ENCODE measurements at places on chromosomes 2 and 18.
A peak's percentile ranks its signal among the peaks of the same experiment; 100 is the strongest.

- no peak for DNase-seq
Measured at GRCh38 chr2:150125188-150125587, 362.3 kb downstream of the RND3 start.

DNA sequence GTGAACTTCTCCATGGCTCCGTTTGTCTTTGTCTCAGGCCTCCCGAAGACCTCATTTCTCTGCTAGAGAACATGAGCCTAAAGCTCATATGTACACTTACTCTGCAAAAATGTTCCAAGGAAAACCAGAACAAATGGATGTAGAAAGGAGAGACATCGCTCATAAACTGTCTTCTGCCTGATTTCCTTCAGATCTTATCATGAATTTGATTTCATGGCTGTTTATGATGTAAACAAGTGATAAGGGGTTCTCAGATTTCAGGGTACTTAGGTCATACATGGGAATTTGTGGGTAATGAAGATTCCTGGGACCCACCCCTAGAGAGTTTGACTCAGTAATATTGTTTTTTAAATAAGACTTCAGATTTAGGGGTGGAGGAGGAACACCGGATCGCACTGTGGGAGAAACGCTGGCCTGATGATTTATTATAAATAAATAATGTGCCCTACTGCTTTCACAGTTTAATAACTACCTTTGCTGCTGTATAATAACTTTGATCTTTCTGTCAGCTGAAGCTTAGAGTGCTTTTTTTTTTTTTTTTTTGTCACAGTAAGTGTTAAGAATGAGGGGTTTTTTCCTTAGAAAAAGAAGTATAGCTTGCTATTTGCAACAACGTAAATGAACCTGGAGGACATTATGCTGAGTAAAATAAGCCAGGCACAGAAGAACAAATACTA is 14.9 kb downstream of the AOX1 start:
- no peak for DNase-seq

DNA sequence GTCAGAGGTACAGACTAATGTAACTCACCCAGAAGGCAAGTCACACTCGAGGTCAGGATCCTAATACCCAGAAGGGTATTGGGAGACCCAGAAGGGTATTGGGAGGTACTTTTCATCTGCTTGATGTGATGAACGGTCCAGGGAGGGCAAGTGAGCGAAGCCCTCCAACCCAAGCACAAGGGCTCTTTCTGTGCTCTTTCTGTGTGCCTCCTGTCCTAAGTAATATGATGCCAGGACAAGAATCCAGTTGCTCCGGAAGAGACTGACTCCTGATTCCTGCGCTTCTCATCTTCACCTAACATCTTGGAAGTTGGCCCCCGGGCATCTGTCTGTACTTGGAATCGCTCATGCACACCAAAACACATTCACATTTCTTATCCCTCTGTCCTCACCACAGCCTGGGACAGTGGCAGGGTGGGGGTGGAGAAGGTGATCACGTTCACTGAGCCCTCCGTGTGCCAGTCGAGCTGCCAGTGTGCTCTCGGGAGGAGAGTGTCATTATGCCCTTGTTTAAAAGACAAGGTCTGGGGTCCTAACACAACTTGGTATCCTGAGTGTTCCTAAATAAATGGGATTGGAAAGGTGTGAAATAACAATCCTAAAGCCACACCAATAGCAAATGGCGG is 17.1 kb downstream of the GYPC start:
- DNase-seq = no peak

GRCh38 chr2:27798948-27799645 is 27.6 kb downstream of the MRPL33 start:
- DNase-seq = no peak

DNA sequence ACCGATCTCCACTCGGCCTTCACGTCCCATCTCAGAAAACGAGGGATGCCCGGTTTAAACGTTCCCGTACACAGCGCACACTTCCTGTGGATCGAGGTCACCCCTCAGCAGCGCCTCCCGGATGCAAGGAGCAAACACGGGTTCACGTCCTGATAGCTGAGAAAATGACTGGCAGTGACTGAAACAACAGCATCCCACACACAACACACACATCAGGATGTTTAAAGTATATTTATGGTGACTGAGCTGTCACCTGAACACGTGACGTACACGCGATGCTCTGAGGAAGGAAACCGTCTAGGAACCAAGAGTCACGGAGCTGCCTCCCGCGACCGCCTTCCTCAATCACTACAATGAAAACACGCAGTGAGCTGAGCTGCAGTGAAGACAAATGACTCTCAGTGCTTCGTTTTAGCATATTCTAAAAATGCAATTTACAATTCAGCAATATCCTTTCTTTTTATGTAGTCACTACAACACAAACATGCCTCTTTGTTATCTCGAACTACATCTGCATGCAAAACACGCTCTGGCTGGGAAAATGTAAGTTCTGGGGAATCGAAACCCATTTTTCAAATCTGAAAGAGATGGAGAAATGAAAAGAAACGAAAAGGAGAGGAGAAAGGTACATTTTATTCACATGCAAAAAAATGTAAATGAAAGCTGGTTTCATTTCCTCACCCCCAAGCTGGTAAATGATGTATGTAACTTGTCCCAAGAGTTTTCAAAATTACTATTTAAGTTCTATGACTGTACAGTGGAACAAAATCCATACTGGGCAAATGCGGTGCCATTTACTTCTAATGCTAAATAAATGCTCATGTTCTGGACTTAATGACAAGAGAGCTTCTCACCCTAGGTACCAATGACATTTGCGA is 19.8 kb downstream of the HDAC4 start:
- no peak for DNase-seq

DNA sequence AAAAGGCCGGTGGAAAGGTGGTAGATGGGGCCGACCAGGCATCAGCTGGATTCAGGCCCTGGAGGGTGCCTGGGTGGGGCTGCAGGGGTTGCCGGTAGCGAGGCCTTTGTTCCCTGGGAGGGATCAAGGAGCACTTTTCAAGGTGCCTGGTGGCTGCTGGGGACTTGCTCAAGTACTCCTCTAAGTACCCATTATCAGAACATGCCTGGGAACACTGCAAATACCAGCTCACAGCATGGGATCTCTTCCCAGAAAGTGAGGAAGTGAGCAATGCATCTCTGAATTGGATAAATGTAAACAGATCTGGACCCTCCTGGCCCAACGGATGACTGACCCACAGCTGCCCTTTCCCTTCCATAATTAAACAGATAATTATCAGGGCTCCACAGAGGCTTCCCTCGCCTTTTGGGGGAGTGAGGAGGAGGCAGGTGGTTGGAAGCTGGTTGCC is 210.5 kb downstream of the SH3RF3 start:
- no peak for DNase-seq

- DNase-seq = no peak
Measured at GRCh38 chr2:96407919-96408550, 72.5 kb downstream of the NCAPH start.

DNA sequence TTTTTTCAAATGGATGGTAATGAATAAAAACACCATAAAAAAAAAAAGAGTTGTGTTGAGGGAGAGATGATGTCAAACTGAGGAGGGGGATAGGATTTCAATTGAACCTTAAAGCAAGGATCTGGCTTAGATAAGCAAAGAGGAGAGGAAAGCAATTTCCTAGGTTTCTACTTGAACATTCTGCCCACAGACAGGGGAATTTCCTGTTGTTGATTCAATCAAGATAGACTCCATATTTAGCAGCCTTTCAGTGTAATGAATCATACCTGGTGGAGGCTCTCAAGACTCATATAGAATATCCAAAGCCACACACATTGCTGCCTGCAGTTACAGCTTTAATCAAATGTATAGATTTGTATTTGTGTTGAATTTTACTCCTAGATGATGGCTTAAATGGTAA is 294.4 kb upstream of the PIK3C3 start:
- no peak for DNase-seq

DNA sequence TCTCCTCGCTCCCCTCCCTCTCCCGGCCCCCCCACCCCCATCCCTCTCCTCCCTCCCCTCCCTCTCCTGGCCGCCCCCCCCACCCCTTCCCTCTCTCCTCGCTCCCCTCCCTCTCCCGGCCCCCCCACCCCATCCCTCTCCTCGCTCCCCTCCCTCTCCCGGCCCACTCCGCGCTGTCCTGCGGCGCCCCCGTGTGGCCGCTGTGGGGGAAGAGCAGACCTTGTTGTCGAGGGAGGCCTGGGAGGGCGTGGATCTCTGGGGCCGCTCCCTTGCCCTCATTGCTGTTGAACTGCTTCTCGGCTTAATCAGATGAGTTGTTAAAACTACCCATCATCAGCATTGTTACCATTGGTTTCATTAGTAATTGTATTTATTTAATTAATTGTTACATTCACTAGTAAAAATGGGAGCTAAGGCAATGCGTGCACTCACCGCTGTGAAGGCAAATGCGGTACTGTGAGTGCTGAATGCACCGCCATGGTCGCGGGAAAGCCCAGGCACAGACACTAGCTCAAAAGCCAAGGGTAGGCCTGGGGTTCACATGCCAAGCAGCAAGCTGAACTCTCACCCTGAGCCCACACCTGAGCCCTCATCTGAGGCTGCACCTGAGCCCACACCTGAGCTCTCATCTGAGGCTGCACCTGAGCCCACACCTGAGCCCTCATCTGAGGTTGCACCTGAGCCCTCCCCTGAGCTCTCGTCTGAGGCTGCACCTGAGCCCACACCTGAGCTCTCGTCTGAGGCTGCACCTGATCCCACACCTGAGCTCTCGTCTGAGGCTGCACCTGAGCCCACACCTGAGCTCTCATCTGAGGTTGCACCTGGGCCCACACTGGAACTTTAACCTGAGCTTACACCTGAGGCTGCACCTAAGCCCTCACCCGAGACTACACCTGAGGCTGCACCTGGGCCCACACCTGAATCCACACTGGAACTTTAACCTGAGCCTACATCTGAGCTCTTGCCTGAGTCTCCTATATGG is 8.8 kb downstream of the RTP5 start:
- no peak for DNase-seq

- no peak for DNase-seq
Measured at GRCh38 chr18:35635170-35635569, 53.6 kb downstream of the GALNT1 start.

DNA sequence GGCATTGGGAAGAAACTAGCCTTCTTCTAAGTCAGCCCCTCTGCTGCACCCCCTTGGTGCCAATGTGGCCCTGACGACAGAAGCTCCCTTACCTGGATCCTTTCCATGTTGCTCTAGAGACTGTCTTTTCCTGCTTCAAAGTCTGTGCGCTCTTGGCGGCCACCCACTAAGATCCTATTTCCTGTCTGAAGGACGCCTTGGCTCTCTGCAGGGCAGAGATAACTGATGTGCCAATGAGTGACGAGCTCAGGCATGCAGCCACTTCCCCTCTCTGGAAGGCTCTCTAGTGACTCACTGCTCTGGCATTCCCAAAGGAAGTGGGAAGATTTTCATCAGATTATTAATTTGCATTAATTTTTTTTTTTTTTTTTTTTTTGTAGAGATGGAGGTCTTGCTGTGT is 273.5 kb downstream of the CDH20 start:
- DNase-seq = peak; percentile 81

- no peak for DNase-seq
Measured at GRCh38 chr2:146786396-146786795, 1058.4 kb upstream of the ACVR2A start.
